ENCODE measurements at places on chromosomes 7 and 10.
A peak's percentile ranks its signal among the peaks of the same experiment; 100 is the strongest.

GRCh38 chr10:33776419-33777070 is 442.1 kb upstream of the NRP1 start:
- DNase-seq, result no peak

- DNase-seq, result no peak
These were observed 50.8 kb downstream of the GSDME start for GRCh38 chr7:24706211-24707170.

- DNase-seq, result peak; percentile 33
These were observed 171.1 kb upstream of the TBX20 start for GRCh38 chr7:35424869-35425495.

GRCh38 chr7:98830972-98831548 is 38.8 kb downstream of the TMEM130 start:
- no peak for DNase-seq

- peak; percentile 52 for DNase-seq
These were observed 4.4 kb downstream of the BAG3 start for GRCh38 chr10:119655566-119656001.

GRCh38 chr7:375321-375831 is 85.4 kb downstream of the FOXL3 start:
- DNase-seq, result peak; percentile 1

DNA sequence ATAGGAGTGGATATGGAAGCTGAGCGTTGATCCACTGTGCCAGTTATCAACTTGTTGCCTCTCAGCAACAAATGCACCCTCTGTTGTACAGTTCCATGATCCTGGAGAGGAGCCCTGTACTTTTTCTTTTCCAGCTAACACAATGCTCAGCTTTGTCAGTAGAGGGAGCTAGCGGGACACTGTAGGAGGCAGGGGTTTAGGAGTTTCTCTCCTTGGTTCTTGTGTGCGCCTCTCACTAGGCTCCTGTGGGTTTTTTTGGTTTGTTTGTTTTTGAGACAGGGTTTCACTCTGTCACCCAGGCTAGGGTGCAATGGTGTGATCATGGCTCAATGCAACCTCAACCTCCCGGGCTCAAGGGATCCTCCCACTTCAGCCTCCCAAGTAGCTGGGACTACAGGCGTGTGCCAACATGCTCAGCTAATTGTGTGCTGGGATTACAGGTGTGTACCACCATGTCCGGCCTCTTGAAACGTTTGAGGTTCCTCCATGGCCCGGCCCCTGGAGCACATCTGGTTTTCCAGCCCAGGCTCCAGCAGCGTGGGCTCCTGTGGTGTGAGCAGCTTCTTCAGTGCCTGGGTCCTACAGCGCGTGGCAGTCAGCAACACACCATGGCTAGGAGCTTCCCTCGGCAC is 12.0 kb upstream of the MARVELD1 start:
- DNase-seq, result peak; percentile 42

DNA sequence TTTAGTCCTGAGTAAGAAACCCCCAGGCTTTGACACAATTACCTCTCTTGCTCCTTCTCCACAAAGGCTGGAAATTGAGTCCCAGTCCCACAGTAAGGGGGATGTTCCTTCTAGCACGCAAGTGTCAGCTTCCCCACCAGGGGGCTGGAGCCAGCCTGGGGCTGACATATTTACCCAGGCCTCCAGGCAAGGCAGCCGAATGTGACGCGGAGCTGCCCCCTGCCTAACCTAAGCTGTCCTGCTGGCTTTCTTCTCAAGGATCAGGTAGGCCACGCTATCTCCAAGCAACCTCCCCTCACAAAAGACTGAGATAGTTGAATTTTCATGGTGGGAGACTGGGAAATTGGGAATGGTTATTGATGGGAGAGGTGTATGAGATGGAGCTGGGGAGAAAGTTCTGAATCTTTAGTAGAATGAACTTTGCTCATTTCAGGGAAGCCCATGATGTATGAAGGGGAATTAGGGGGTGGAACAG is 19.2 kb upstream of the BMPER start:
- no peak for DNase-seq

GRCh38 chr10:22170582-22170981 is 47.2 kb downstream of the EBLN1 start:
- no peak for DNase-seq

DNA sequence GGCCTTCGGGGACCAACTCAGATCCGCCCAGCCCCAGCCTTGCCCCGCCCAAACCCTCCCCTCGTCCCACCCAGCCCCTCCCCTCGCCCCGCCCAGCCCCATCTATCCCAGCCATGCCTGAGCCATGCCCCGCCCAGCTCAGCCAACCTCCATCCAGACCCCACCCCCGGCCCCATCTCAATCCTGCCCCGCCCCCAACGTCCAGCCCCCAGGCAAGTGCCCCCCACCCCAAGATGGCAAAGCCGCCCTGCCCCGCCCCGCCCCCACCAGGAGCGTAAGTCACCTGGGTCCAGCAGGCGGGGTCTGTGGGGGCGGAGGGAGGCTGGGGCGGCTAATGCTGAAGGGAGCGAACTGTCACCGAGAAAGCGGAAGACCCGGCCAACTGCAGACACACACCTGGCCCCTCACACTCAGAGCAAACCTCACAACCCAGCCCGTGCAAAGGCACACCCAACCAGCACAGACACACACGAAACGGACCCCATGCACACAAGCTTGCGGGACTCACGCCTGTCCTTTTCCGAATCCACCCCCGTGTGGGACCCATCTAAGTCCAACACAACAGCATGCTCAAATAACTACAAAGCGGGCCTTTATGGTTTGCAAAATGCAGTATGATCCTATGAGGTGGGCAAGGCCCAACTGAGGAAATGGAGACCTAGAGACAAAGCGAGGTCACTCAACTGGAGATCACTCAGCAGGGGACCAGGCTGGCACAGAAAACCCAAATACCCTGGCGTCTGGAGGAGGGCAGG is 11.5 kb upstream of the OGA start:
- peak; percentile 69 for DNase-seq

DNA sequence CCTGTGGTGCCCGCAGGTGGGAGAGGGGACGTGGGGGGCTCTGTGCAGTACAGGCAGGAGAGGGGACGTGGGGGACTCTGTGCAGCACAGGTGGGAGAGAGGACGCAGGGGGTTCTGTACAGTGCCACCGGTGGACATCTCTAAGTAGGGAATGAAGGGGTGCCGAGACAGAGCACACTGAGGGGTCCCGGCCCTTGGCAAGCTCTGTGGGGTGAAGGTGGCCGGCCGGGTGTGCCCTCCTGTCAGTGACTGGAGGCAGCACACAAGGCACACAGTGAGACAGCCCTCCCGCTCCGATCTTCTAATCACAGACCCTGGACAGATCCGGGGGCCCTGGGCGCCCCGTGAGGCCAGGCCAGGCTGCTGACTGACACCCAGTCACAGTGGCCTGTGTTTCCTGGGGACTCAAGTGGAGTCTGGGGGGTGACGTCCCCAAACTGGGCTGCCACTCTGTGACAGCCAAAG is 11.2 kb downstream of the GPR146 start:
- no peak for DNase-seq

- no peak for DNase-seq
These were observed 6.2 kb upstream of the MARVELD1 start for GRCh38 chr10:97707134-97707861.

- DNase-seq, result no peak
These were observed 21.8 kb downstream of the DPYSL4 start for GRCh38 chr10:132208462-132209050.
